T-helper 2 cell (primary cell): ENCODE measurements at places on chromosomes 3 and 15.
A peak's percentile ranks its signal among the peaks of the same experiment; 100 is the strongest.

DNA sequence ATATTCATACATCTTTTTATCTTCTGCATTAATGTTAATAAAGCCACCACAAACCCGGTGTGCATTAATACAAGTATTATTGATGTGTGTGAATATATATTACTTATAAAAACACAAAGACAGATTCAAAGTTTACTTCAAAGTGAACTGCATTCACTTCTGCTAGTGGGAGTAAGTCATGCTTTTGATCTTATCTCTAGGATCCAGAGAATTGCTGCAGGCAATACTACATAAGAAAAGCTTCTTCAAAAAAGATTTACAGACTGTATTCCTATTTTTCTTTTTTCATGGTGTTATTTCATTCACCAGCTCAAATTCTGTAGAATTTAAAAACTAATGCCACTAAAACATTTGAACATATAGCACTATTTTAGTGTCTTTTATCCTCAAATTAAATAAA, 87.5 kb upstream of the CBLB start:
- DNase-seq: no peak

- no peak for DNase-seq
Measured at GRCh38 chr3:44915702-44916438, 41.5 kb downstream of the TGM4 start.

DNA sequence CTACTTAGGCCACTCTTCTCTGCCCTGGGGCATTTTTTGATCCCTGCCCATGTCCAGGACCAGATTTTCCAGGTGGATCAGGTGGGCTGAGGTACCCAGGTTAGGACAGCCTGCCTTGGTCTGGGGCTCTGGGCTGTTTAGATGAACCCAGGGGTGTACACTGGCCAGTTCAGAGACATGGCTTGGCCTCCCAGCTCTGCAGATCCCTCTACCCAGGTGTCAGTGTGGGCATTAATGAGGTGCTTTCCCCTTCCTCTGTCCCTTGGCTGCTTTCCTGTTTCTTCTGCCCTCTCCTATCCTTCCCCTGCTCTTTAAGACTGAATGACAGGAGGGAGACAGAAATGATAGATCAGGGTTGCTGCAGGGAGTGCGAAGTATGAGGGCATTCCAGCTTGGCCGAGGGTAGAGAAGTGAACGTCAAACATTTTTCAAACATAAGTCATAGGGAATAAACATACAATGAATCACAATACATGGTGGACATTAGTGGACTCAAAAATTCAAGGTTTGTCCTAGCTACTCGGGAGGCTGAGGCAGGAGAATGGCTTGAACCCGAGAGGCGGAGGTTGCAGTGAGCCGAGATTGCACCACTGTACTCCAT, 30.5 kb downstream of the RTP1 start:
- DNase-seq: no peak

- DNase-seq: peak; percentile 32
Measured at GRCh38 chr3:51942603-51943450, 664 bp downstream of the PARP3 start.

DNA sequence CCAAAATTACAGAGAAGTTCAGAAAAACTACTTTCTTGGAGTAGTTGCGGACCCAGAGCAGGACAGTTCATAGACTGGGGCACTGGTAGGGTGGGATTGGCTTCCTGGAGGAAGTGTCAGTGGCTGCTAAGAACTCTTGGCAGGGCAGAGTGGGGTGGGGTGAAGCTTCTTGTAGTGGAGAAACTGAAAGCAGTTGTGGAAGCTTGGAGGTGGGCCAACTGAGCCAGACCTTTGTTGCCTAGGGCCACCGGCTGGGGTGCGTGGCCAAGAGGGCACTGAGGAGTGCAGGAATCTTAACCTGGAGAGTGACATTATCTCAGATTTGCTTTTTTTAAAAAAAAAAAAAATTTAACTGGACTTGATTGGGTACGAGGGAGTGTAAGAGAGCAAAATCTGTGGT, 3.1 kb downstream of the KAT2B start:
- peak; percentile 30 for DNase-seq

- no peak for DNase-seq
Measured at GRCh38 chr3:112635674-112636073, 5.3 kb downstream of the CCDC80 start.

GRCh38 chr3:10140996-10141546, 507 bp upstream of the VHL start:
- no peak for DNase-seq

- DNase-seq: peak; percentile 20
Measured at GRCh38 chr3:9769426-9770275, at the start of gene CAMK1. Gene CAMK1 (minus strand): TSS chr3:9769947. CDS start chr3:9767749, 2,198 bp downstream.

GRCh38 chr3:99774467-99774866, 43.2 kb upstream of the CMSS1 start:
- peak; percentile 39 for DNase-seq

GRCh38 chr3:5309171-5309570, 121.7 kb downstream of the EDEM1 start:
- DNase-seq: no peak

- no peak for DNase-seq
Measured at GRCh38 chr3:111852540-111852939, 6.5 kb upstream of the PHLDB2 start.

- no peak for DNase-seq
Measured at GRCh38 chr15:94576889-94577533, 345.6 kb downstream of the MCTP2 start.

DNA sequence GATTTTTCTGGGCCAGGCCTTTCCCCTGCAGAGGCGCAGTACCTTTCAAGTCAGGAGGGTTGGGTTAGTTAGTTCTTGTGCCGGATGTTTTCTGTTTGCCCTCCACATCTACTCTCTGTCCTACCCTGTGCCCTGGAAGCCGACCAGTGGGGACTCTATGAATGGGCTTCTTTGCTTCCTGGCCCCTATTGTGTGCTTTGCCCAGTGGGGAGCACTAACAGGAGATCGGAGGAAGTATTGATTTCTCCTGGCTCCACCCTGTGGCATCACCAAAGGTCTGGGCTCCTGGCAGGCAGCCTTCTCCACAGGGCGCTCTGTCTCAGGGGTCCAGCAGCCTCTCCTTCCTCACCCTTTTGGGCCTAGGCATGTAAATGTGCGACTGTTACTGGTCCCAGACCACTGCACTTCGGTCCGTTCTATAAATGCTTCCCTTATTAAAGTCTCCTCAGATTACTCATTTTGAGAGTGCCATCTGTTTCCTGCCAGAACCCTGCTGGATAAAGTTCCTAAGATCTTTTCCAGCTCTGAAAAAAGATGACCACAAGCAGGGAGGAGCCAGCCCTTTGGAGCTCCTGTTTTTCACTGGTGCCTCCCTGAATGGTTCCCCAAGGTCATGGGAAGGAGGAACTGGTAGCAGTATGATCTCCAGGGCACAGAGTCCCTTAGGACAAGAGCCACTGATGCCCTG, 44.5 kb downstream of the CTDSPL start:
- no peak for DNase-seq

- no peak for DNase-seq
Measured at GRCh38 chr15:61916104-61916503, 144.1 kb downstream of the VPS13C start.

GRCh38 chr3:172622916-172623700, 87.8 kb downstream of the NCEH1 start:
- no peak for DNase-seq

DNA sequence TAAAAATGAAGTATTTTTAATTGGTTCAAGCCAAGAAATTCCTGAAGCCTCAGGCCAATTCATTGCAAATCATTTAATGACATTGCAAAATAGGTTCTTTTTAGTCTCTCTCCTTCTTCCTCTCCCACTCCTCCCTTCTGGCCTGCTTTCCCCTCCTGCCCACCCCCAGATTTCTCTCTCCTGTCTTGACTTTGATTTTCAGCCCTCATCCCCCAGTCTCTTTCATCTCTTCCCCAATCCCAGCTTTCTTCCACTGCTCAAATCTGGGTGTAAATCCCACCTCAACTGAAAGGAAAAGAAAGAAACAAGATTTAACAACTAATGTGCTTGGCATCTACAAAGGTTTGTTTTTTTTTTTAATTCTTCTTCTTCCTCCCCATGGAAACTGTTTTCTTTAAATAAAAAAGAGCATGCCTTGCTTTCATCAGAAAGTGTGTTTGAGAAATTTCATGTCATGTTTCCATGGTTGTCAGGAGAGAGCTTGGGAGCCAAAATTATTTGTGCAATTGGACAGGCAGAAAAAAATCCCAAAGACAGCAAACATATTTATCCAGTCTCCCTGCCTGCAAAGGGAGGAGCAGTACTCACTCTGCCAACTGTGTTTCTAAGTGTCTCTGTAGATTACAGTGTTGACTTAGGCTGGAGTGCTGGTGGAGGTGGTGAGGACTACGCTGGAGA, 50.4 kb downstream of the BOC start:
- DNase-seq: no peak

DNA sequence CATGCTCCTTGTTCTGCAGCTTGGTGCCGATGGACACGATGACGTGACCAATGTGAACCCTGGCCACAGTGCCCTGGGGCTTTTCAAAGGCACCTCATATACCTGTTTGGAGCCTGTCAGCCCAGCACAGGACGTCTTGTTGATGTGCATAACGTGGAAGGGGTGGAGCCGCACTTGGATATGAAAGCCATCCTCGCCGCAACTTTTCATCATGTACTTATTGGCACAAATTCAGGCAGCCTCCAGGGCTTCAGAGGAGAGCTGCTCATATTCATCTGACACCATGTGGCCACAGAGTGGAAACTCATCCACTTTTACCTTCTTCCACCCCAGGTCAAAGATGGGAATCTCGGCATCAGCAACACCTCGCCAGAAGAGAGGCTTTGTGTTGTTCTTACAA, 24.7 kb downstream of the POPDC2 start:
- DNase-seq: no peak

DNA sequence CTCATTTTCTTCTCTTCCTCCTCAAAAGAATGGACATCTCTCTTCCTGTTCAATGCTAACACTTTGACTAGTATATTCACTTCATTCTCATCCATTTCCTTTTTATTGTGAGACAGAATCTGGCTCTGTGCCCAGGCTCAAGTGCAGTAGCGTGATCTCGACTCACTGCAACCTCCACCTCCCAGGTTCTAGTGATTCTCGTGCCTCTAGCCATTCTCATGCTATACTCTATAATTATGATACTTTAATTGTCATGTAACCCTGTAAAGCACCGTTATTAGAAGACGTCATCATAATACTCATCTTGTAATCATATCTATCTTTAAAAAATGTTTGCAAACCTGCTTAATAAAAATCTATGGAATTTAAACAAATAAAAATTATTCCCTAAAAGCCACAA, 107.0 kb downstream of the SHOX2 start:
- DNase-seq: no peak

DNA sequence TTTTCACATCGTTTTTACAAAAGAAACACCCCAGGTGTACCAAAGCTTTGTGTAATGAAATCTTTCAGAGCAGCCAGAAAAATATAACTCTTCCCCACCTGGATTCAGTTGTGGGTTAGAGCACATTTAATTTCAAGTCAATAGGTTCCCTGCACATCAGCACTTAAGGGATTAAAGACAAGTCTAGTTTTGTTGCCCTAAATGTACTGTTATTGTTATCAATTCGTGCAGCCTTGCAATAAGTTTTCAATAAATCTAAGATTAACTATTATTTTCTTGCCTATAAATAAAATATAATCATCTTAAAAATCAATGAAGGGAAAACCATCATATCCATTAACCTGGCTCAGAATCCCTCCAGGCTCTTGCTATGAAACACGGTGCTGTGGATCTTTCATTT, 172.5 kb upstream of the CDIN1 start:
- no peak for DNase-seq

GRCh38 chr3:126446791-126447190, 28.9 kb downstream of the ZXDC start:
- no peak for DNase-seq

GRCh38 chr15:99015698-99016568, 8.3 kb upstream of the PGPEP1L start:
- DNase-seq: no peak

DNA sequence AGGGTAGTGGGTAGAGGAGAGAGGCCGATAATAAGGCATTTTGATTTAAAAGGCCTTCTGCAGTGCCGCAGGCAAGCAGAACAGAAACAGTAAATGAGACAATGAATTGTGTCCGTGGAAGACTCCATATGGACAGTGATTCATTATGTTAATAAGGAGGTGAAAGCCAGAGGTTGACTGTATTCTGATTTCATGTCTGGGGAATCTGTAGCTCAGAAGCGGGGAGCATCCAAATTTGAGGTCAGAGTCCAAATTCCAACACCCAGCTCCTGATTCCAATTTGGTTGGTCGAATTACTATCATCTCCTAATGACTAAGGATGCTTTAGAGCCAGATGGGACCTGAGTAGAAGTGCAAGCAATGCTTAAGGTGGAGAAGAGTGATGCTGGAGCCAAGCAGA, 1.0 kb upstream of the TBC1D21 start:
- DNase-seq: no peak

DNA sequence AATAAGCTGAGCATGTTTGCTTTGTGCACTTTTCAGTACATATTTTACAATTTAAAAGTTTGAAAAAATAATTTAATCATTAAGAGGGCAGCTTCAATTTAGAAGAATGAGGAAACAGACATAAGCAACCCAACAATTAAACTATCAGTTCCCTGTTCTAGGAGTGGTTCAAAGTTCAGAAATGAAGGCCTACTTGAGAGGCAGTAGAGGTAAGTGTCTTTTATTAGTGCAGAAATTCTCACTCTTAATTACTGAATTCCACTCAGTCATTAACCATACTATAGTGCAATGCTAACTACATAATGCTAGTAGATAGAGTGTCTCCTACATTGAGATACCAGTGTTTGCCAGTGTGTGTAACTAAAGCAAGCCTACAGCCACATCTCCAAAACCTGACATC, 73.1 kb downstream of the TNIK start:
- DNase-seq: no peak

DNA sequence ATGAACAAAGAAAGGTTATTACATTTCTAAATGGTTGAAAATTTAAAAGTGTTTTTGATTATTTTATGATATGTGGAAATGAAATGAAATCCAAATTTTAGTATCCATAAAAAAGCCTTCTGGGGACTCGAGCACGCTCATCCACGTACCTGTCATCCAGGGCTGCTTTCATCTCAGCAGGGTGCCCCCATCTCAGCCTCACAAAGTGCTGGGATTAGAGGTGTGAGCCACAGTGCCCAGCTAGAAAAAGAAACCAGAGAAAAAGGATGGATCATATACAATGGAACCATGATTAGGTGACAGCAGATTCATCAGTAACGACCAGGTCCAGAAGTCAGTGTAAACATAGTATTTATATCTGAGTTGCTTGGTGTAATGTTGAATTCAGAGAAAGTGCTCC, 49.7 kb downstream of the STARD5 start:
- DNase-seq: no peak

DNA sequence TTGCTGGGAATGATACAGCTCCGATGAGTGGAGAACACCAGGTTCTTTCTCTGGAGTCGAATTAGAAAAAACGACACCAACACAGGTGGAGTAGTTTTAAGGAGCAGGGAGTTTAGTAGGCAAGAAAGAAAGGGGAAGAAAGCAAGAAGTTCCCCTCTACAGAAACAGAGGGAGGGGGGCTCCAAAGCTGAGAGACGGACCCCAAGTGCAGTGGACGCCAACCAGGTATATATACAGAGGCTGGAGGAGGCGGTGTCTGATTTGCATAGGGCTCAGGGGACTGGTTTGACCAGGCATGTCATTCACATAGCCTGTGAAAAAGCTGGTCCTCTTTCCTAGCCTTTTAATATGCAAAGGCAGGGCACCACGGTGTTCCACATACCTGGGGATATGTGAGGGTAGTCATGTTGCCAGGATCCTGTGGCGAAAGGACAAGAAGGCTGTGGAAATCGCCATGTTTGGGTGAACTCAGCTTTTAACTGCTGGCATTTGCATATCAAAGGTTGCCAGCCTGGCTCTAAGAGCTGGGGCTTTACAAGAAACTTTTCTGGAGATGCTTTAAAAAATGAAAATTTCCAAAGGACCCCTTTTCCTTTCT, 887.4 kb upstream of the EPHA6 start:
- no peak for DNase-seq

- no peak for DNase-seq
Measured at GRCh38 chr3:126418661-126419131, 24.0 kb downstream of the CFAP100 start.
